Lower lobe of right lung (tissue), 2 donors: ENCODE measurements at places on chromosomes 1 and 21. TPM values are rescaled to one million over a fixed set of nuclear protein-coding genes. Genes with fewer than 3 reads are reported as not detected.

DNA sequence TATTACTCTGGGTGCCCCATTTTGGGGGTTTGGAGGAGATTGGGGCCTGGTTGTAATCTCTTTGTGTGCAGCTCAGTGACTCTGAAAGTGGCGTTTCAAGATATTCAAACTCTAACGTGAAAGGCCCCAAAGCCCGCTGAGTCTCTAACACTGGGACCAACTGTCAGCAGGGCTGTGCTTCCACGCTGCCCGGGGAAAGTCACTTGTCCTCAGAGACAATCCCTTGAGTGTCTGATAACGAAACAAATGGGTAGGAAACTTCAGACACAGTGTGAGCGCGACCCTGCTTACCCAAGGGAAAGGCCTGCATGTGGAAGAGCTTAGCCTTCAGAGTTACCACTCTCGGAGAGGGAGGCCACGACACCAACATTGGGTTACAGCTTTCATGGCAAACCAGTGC lies 837 bp downstream of the UBASH3A start:
- no peak for DNase-seq
- H3K4me3 ChIP-seq: peak overlapping the region; percentile 35
- H3K27me3 ChIP-seq: peaks cover 5% of the 10 kb centered on the region
- no peak overlapping the region for H3K27ac ChIP-seq
- no peaks in the 10 kb centered on the region for H3K4me1 ChIP-seq

The OR6N2 gene
- 0.30 TPM for total RNA-seq

DNA sequence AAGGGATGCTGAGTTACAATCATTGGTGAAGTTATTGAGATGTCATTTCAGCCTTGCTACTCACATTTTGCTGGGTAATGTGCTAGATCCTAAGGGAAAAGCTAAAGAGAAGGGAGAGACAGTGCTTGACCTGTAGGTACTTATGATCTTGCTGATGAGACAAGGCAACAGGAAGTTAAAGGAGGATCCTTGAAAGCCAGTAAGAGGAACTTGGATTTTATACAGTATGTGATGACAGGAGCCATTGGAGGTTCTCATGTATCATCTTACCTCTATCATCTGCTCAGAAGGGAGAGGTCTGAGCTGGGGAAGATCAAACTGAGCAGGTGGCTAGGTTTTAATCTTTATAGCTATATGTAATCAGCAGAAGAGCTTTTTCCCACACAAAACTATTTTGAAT lies 6.3 kb downstream of the APOBEC4 start:
- H3K27ac ChIP-seq: no peak overlapping the region
- no peak for DNase-seq
- no peaks in the 10 kb centered on the region for H3K4me1 ChIP-seq

The RGL1 gene
- total RNA-seq: 37.6 TPM

DNA sequence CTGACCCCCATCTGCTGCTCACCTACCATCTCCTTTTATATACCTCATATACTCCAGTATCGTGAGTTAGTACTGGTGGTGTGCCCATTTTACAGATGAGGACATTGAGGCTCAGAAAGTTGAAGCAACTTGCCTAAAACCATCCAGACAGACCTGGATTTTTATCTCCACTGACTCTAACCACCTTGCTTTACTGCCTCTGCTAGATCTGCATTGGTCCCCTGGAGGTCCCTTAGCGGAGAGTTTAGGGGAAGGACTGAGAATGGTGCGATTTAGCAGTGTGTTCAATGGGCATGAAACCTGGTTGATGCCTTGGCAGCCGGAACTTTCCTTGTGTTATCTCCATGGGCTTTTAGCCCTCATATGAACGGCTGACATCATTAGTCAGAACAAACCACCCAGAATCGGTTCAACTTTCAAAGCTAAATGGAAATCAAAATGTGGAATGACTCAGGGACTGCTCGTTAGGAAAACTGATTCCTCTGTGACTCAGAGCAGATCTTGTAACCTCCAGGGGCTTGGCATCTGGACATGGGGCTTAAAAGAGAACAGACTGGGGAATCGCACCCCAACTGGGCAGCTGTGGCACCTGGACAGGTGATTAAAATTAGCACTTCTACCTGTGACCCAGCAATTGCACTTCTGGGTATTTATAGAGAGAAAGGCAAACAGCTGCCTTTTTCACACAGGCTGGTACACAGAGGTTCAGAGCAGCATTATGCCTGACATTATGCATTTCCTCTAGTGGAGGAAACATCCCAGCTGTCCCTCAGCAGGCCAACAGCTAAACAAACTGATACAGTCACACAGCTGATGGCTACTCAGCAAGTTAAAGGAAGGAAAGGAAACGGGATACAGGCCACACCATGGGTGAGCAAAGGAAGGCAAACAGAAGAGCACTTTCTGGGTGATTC lies 25.3 kb downstream of the TMEM51 start:
- peaks cover 30% of the 10 kb centered on the region for H3K4me1 ChIP-seq
- H3K4me3 ChIP-seq: no peak overlapping the region
- no peak for DNase-seq
- no peaks in the 10 kb centered on the region for H3K36me3 ChIP-seq
- H3K27me3 ChIP-seq: no peaks in the 10 kb centered on the region

GRCh38 chr1:65991694-65992093 lies 199.0 kb downstream of the PDE4B start:
- no peaks in the 10 kb centered on the region for H3K27me3 ChIP-seq
- no peaks in the 10 kb centered on the region for H3K4me1 ChIP-seq
- DNase-seq: no peak
- H3K27ac ChIP-seq: no peak overlapping the region
- H3K36me3 ChIP-seq: no peaks in the 10 kb centered on the region

The C1orf115 gene
- total RNA-seq: 26.3 TPM

GRCh38 chr21:36647279-36648093 lies 51.4 kb upstream of the SIM2 start:
- H3K36me3 ChIP-seq: no peaks in the 10 kb centered on the region
- no peak for DNase-seq
- no peak overlapping the region for H3K27ac ChIP-seq
- H3K4me1 ChIP-seq: no peaks in the 10 kb centered on the region
- peaks cover 5% of the 10 kb centered on the region for H3K27me3 ChIP-seq
- no peak overlapping the region for H3K4me3 ChIP-seq

DNA sequence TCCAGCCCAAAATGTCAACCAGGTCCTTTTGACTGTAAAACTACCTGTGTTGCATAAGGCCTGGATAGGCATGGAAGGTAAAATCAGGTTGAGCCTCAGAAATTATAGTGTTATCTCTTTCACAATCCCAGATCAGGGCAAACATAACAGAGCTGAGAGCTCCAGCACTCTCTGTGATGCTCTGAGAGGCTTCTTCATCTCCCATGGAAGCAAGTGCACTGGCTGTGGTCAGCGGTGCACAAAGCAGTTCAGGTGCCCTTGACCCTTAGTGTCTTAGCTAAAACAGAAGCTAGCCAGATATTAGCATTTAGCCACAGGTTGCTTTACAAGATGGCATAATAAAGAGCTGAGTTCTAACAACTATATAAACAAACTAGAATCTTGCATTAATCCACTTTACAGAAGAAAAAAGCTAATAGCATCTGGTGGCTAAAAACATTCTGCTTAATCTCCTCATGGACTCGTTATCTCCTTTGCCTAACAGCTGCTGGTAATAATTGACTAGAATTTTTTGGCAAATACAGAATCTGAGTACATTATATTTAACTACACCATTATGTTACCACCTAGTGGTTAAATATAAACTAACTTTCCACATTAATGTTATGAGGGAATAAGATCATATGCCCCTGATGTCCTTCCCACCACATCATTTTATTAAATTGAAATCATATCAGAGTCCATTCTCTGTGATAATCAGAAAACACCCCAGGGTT lies 25.6 kb upstream of the POGK start:
- H3K36me3 ChIP-seq: no peaks in the 10 kb centered on the region
- H3K4me3 ChIP-seq: no peak overlapping the region
- no peaks in the 10 kb centered on the region for H3K27me3 ChIP-seq
- H3K27ac ChIP-seq: peak overlapping the region; percentile 25

- no peaks in the 10 kb centered on the region for H3K36me3 ChIP-seq
- H3K4me1 ChIP-seq: no peaks in the 10 kb centered on the region
- no peak overlapping the region for H3K27ac ChIP-seq
- DNase-seq: no peak
- no peak overlapping the region for H3K4me3 ChIP-seq
- H3K27me3 ChIP-seq: no peaks in the 10 kb centered on the region
Measured at GRCh38 chr1:81654147-81654546, 146.6 kb upstream of the ADGRL2 start.

The CYP4A11 gene
- total RNA-seq: not detected

GRCh38 chr1:182507685-182508084 lies 57.7 kb downstream of the RGSL1 start:
- H3K4me3 ChIP-seq: no peak overlapping the region
- peak; percentile 61 for DNase-seq
- H3K4me1 ChIP-seq: no peaks in the 10 kb centered on the region

DNA sequence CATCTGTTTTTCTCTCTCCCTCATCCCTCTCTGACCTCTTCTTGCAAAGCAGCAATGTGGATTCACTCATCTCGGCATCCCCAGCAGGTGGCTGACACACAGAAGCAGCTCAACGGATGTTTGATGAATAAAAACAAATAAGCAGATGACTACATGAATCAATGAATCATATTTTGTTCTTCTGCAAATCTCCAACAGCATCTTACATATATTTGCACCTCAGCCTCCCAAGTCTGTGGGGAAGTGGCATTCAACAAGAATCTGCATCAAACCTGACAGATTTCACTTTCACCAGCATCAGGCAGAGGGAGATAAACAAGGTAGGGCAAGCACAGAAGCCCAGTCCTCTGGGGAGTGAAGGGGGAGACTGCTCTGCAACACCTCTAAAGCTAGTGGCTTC lies 34.0 kb downstream of the CAPN8 start:
- no peak overlapping the region for H3K27ac ChIP-seq
- H3K27me3 ChIP-seq: no peaks in the 10 kb centered on the region
- H3K36me3 ChIP-seq: no peaks in the 10 kb centered on the region
- H3K4me1 ChIP-seq: no peaks in the 10 kb centered on the region

DNA sequence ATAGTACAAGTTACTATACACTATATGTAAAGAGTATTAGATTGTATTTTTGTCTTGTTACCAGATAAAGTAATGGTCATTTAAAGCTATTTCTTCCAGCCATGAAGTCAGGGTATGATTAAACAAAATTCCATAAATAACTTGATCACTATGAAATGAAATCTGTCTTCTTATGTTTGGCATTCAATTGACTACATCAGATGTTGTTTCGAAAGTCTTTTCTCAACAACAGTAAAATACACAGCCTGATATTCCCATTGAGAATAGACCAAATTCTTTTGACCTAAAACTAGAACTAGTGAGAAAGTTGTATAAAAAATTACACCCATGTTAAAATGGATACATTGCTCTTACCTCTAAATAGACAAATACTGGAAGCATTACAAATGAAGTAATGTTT lies 134.6 kb upstream of the ADAMTS5 start:
- no peak overlapping the region for H3K27ac ChIP-seq
- DNase-seq: no peak
- no peaks in the 10 kb centered on the region for H3K36me3 ChIP-seq
- H3K4me1 ChIP-seq: no peaks in the 10 kb centered on the region
- no peak overlapping the region for H3K4me3 ChIP-seq

DNA sequence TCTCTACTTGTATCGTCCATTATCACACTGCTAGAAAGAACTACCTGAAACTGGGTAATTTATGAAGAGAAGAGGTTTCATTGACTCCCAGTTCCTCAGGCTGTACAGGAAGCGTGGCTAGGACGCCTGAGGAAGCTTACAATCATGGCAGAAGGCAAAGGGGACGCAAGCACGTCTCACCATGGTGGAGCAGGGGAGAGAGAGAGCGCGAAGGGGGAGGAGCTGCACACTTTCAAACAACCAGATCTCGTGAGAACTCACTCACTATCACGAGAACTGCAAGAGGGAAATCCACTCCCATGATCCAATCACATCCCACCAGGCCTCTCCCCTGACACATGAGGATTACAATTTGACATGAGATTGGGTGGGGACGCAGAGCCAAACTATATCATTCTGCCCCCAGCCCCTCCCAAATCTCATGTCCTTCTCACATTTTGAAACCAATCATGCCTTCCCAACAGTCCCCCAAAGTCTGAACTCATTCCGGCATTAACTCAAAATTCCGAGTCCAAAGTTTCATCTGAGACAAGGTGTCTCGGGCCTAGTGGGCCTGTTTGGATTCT lies 8.0 kb downstream of the MMEL1 start:
- H3K27ac ChIP-seq: no peak overlapping the region
- H3K4me1 ChIP-seq: no peaks in the 10 kb centered on the region
- H3K4me3 ChIP-seq: no peak overlapping the region
- H3K36me3 ChIP-seq: no peaks in the 10 kb centered on the region

The NT5C1A gene
- total RNA-seq: not detected

The G0S2 gene
- total RNA-seq: 19.9 TPM

The SERPINC1 gene
- 0.30 TPM for total RNA-seq

The TPTE gene
- not detected for total RNA-seq

DNA sequence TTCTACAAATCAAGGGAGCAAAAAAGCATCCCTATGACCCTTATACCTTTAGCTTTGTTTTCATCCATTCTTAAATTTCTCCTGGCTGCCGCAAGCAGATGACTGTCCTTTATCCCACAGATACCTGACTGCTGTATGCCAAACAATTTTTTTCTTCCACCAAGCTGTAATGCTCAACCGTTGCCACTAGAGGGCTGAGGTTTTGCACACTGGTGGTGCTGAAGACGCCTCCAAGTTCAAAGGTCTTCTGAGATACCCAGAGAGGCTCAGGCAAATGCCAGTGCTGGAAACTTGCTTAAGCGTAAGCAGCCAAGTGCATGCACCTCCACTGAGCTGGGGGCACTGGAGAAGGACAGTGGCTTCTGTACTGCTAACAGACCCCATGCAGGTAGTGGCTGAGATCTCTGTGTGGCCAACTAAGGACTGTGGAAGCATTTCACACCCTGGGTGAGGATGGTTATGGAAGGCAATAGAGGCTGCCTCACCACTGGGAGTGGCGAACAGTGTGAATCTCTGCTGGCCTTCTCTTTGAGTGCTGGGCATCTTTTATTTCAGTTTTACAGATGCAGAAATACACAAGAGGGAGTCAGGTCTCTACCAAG lies 28.5 kb downstream of the CNIH3 start:
- no peak for DNase-seq
- H3K4me3 ChIP-seq: no peak overlapping the region
- no peaks in the 10 kb centered on the region for H3K36me3 ChIP-seq
- H3K4me1 ChIP-seq: no peaks in the 10 kb centered on the region
- H3K27me3 ChIP-seq: no peaks in the 10 kb centered on the region

GRCh38 chr1:226686440-226687425 lies 52.3 kb downstream of the ITPKB start:
- no peak overlapping the region for H3K27ac ChIP-seq
- peaks cover 71% of the 10 kb centered on the region for H3K4me1 ChIP-seq
- no peaks in the 10 kb centered on the region for H3K36me3 ChIP-seq
- H3K4me3 ChIP-seq: no peak overlapping the region
- H3K27me3 ChIP-seq: no peaks in the 10 kb centered on the region
